ENCODE measurements at places on chromosomes 7 and 10.

DNA sequence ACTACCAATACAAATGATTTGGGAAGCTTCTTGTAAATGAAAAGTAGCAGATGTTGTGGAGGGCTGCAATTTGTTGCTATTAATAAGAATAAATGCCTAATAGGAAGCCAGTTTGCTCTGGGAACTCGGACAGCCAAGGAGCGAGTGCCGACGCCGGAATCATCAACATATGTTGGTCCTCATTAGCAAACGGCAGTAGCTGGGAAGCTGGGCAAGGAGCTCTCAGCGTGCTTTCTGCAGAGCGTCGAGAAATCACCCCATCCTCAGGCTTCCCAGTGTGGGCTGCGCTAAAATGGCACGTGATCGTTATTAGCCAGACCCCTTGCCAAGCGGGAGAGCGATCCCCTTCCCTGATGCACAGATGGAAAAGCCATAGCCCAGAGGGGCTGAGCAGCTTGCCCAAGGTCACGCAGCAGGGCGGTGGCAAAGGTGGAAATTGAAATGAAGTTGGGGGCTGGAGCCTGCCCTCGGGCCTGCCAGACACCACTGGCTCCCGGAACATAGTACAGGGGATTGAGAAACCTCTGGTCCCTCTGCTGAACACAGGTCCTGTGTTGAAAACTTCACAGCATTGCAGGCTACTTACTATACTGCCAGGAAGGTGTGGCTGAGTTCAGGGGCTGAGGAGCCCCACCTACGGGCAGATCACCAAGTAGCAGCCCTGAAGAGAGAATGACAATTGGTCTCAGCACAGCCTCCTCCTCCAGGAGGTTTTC lies 326.9 kb downstream of the PLXNA4 start:
- DNase-seq = no peak

- DNase-seq = no peak
These were observed 21.7 kb upstream of the NOM1 start for GRCh38 chr7:156927571-156928405.

DNA sequence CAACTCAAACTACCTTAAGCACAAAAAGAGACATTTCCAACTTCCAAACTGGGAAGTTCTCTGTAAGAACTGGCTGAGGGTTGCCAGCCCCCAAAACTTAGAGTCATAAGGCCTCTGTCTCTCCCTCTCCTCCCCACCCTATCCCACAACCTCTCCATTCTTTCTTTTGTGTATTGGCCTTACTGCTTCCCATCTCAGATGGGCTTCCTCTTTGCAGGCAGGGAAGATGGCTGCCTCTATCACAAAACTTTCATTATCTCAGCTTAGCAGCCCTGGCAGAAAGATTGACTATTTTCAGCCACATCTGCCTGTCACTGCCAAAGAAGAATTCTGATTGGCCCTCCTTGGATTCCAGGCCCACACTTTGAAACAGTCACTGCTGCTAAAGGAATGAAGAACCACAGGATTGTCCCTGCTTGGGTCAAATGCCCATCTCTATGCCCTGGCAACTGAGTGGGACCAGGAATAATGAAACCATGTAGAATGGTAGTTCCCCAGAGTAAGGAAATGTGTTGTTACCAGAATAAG lies 58.0 kb upstream of the PRKAR2B start:
- no peak for DNase-seq

- no peak for DNase-seq
These were observed 25.7 kb downstream of the COG5 start for GRCh38 chr7:107538001-107538400.

- DNase-seq = no peak
These were observed 15.1 kb upstream of the LMTK2 start for GRCh38 chr7:98091523-98091922.

DNA sequence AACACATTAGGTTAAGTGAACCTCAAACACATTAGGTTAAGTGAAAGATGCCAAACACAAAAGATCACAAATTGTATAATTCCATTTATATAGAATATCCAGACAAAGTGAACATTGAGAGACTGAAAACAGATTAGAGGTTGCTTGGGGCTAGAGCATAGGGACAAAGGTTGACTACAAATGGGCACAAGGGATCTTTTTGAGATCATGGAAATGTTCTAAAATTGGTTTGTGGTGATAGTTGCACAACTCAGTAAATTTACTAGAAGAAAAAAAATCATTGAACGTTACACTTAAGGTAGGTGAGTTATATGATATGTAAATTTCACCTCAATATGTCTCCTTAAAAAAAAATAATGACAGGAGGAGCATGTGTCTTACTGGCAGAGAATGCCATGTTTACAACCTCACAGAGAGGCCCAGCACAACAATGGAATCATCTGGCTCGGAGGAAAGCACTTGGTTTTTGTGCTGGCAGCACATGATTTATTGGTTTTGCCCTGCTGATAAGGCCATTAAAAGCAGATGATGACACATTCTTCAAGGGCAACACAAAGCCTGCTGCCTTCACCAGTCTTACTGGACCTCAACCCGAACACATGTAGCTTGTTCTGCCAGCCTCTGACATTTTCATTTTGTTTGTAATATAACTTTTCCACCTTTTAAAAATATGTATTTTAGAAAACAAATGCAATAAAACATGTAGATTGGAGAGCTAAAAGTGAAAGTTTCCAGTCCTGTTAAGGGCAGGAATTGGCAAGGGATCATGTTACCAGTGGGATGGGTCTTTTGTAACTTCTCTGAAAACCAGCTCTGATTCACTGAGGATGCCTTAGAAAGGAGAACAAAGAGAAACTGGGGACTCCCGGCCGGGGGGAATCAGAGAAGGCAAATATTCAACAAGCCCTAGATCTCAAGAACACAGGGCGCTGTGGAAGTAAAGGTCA lies 11.9 kb upstream of the LMOD2 start:
- no peak for DNase-seq

DNA sequence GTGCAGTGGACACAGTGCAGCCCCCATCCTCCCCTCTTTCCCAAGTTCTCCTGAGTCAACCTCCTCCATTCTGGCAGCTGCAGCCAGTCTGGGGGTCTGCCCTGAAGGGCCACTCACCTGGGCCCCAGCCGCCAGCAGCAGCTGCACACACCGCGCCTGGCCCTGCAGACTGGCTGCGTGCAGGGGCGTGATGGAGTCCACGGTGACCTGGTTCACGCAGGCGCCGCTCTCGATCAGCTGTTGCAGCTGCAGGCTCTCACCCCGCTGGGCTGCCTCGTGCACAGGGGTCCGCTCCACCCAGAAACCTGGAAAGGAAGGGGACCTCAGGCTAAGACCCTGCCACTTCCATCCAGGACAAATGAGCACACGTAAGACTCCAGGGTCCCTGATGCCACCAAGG lies 13.6 kb downstream of the ASB13 start:
- DNase-seq = no peak

DNA sequence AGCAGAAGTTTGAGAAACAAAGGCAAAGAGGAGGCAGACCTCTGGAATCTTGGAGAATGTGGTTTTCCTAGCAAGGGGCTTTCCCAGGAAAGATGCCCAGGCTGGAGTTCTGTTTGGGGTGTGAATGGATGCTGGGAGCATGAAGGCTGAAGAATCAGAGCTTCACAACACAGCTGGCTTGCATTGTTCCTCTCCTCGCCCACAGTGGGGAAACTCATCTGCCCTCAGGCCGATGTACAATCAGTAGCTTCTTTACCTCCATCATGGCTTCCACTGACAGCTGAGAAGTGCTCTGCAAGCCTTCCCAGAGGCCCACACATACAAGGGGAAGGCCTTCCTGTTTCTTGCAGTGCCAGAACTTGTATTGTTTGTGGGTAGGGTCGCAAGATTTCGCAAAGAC lies 90.8 kb upstream of the HECTD2 start:
- DNase-seq = no peak

GRCh38 chr7:41925946-41926345 lies 223.1 kb upstream of the INHBA start:
- no peak for DNase-seq

DNA sequence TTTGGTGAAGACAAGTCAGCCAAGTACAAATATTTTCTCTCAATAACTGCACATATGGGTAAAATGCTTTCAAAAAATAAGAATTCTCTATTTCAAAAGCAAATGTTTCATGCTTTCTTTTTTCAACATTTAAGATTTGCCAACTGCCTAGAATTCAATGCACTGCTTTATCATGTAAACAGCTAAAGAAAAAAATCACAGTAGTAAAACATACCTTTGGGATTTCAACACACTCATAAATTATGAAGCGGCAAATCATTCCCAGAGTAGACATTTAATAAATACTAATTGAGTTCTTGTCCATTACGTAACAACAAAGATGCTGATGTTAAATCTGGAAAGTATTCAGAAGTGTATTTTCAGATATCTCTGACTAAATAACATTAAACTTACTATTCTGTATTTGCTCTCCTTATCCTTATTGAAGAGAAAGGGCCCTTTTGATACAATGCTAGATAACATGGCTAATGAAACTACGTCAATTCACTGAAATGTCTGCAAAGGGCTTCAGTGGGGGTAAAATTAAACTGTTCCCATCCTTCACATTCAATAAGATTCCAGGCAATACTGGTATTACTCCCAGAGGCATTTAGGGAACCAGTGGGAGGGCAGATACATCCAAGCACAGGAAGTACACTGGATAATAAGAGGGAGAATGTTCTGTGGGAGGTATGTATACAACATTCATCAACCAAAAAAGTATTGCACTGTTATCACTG lies 13.9 kb downstream of the NAPEPLD start:
- DNase-seq = no peak

DNA sequence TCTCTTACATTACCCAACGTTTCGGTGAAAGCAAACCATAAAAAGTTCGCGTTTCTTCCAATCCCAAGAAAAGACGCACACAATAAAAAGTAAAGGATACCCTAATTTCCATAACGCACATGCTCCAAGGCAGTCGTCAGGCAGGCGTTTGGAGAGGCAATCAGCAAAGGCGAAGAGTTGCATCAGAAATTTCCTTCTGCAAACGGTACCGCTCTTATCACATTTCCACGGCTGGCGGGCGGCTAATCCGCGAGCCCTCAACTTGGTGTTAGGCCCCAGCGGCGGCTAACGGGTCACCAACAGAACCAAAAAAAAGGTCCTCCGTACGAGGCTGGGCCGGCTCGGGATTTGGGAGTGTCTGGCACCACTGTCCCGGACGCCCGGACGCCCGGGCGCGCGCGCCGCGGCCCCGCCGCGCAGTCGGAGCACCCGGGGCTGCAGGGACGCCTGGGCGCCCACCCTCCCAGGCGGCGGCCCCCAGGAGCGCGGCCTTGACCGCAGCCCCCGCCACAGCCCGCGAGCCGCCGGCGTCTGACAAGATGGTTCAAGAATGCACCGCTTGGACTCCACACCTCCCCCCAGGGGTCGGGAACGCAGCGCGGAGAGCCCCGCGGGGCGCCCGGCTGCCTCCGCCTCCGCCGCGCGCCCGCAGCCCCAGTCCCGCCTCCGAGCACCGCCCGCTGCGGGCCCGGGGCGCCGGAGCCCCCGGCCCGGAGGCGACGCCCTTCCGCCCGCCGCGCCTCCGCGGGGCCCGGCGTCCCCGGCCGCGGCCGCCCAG lies 9.8 kb upstream of the GRB10 start:
- DNase-seq = no peak

- DNase-seq = no peak
These were observed 233.5 kb downstream of the WDR11 start for GRCh38 chr10:121084675-121085070.

GRCh38 chr7:10181996-10182395 lies 791.7 kb upstream of the PHF14 start:
- no peak for DNase-seq

Measured in dorsolateral prefrontal cortex (tissue), 122 donors.